CD8-positive, alpha-beta memory T cell (primary cell): ENCODE measurements at places on chromosomes 11 and 22. TPM values are rescaled to one million over a fixed set of nuclear protein-coding genes. Genes with fewer than 3 reads are reported as not detected.
A peak's percentile ranks its signal among the peaks of the same experiment; 100 is the strongest.

JRKL gene
- 10.4 TPM for total RNA-seq

SCGB1A1 gene
- not detected for total RNA-seq

DAGLA gene
- 0.20 TPM for total RNA-seq

GRCh38 chr11:60059521-60060240, 3.2 kb downstream of the MS4A3 start:
- H3K36me3 ChIP-seq: no peaks in the 10 kb centered on the region
- H3K4me3 ChIP-seq: no peak overlapping the region
- H3K4me1 ChIP-seq: no peaks in the 10 kb centered on the region
- no peaks in the 10 kb centered on the region for H3K27me3 ChIP-seq
- DNase-seq: no peak

DNA sequence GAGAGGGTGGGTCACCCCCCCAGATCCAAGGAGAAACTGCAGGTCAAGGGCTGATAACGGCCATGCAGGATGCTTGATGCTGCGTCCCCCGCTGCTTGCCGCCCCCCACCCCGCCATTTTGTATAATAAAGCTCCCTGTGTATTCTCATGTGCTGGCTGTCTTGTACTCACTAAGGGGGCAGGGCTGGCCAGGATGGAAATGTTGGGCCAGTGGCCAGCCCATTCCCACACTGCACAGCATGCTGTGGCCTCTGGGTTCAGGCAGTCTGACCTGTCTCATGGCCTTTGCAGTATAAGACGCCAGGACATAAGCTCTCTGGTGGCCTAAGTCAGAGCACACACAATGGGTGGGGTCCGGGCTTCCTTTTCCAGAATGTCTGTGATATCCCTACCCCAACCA, 421 bp upstream of the PRR33 start:
- no peaks in the 10 kb centered on the region for H3K36me3 ChIP-seq
- no peak overlapping the region for H3K27ac ChIP-seq
- no peaks in the 10 kb centered on the region for H3K27me3 ChIP-seq
- no peak for DNase-seq

DNA sequence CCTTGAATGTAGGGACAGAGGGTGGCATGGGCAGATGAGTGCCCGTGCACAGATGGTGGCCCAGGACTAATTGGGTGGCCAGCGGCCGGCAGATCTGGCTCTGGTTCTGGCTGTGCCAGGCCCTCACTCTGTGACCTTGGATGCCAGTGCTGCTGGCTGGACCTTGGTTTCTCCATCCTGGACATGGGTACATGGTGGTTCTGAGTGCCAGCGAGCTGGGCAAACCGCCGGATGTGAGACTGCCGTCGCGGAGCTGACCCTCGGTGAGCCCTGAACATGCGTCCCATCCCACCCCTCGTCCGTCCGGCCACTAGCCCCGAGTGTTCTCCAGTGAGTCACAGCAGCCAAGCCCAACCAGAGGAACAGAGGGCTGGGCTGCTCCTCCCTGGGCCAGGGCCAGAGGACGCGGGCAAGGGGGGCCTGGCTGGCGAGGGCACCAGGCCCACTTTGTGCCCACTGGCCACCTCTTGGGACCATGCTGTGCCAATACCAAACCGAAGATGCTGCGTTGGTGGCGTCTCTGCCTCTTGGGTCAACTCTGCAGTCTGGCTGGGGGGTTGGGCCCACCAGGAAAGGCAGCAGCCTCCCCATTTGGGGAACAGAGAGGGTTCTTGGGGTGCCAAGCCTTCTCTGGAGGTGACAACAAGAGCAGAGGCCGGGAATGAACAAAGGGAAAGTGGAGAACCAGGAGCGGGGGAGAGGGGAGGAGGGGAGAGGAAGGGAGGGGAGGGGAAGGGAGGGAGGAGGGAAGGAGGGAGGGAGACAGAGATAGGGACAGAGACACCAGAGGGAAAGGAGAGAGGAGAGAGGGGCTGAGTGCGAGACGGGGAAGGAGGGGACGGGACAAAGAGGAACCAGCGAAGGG, 10.7 kb downstream of the LSP1 start:
- peaks cover 55% of the 10 kb centered on the region for H3K4me1 ChIP-seq
- no peaks in the 10 kb centered on the region for H3K27me3 ChIP-seq
- no peaks in the 10 kb centered on the region for H3K36me3 ChIP-seq

DNA sequence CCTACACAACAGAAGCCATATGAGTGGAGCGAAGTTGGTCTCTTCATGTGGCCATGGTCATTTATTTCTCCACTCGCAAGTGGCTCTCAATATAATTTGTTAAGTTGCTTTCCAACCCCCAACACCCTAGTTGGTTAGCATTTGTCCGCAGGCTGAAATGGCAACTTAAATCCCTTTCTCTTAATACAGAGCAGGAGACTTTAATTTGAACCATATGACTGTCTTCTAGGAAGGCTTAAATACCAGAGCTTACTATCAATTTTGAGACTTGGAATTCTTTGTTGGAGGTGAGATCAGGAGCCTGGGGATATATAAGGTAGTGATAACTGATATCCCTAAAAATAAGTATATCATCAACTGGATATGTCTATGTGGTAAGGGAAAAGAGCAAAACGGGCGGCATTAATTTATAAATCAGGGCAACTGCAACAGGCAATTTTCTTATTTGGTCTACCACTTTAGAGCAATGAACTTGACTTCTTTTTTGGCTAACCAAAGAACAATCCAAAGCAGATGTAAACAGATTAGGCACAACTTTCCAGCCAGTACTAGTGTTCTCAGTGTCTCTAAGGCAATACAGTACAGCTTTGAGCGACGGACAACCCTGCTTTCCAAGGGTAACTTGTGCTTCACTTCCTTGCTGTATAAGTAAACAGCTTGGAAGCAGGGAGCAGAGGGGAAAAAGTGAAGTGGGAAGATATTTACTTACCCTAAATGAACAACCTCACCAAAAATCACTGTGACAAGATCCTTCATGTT, 74.7 kb upstream of the APOA1 start:
- DNase-seq: no peak
- no peaks in the 10 kb centered on the region for H3K36me3 ChIP-seq
- H3K4me3 ChIP-seq: no peak overlapping the region
- H3K27me3 ChIP-seq: no peaks in the 10 kb centered on the region
- H3K27ac ChIP-seq: no peak overlapping the region

DNA sequence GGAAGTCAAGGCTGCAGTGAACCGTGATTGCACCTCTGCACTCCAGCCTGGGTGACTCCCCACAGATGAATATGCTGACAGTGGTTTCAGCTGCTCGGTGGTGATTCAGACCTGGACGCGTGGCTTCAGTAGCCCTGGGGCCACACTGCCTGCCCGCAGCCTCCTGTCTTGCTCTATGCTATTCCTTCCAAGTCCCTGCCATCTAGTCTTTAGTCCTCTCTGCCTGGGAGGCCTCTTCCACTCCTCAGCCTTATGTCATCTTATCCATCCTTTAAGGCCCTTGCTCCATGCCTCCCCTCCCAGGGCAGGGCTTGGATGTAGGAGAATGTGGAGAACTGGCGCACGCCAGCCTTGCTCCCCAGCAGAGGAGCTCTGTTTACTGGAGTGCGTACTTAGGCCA, 23.0 kb downstream of the YDJC start:
- peaks cover 16% of the 10 kb centered on the region for H3K36me3 ChIP-seq
- H3K27me3 ChIP-seq: no peaks in the 10 kb centered on the region
- H3K27ac ChIP-seq: peak overlapping the region; percentile 14
- DNase-seq: no peak
- H3K4me3 ChIP-seq: no peak overlapping the region
- peaks cover 15% of the 10 kb centered on the region for H3K4me1 ChIP-seq

- H3K27me3 ChIP-seq: no peaks in the 10 kb centered on the region
- no peak for DNase-seq
- H3K4me1 ChIP-seq: no peaks in the 10 kb centered on the region
Observed at GRCh38 chr11:83521647-83522596, 235.8 kb upstream of the CCDC90B start.

- no peaks in the 10 kb centered on the region for H3K36me3 ChIP-seq
- no peaks in the 10 kb centered on the region for H3K27me3 ChIP-seq
- H3K27ac ChIP-seq: no peak overlapping the region
Observed at GRCh38 chr11:45470151-45470793, 184.1 kb upstream of the SYT13 start.

DNA sequence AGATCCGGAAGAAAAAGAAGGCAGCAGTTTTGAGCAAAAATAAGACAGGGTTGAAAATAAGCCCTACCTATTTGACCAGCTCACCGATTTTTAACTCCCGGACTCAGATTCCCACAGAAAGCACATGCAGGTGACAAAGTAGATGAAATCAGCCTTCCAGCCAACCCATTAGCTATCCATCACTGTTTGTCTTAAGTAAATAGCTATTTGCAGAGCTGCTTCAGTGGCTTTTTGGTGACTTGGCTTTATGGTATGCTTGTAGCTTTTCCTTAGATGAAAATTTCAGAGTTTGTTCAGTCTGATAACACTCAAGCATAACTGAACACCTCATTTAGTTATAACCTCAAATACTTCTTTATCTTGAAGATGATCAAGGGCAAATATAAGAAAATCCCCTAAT, 192.6 kb downstream of the HIPK3 start:
- no peak overlapping the region for H3K4me3 ChIP-seq
- peaks cover 2% of the 10 kb centered on the region for H3K27me3 ChIP-seq
- no peak for DNase-seq
- no peak overlapping the region for H3K27ac ChIP-seq

GRCh38 chr22:17281026-17281425, 61.8 kb upstream of the ADA2 start:
- H3K27ac ChIP-seq: no peak overlapping the region
- H3K4me1 ChIP-seq: peaks cover 15% of the 10 kb centered on the region
- no peak for DNase-seq
- H3K4me3 ChIP-seq: no peak overlapping the region
- no peaks in the 10 kb centered on the region for H3K36me3 ChIP-seq

DNA sequence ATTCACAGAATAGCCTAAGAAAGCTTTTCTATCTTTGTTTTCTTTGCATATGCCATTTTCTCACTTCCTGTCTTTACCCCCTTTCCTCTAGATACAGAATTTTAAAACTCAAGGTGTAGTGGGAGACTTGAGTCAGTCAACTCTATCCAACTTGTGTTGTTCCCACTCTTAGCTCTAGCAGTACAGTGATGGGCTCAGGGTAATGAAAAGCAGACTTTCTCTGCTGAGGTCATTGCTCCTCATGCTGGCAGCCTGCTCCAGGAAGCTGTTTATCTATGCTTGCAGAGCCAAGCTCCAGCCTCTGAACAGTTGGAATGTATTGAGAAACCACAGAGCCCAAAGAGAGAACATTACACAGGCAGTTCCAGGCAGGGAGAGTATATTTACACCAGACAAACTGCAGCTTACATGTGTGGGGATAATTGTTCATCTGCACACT, 68.1 kb downstream of the CSTPP1 start:
- H3K27ac ChIP-seq: no peak overlapping the region
- H3K27me3 ChIP-seq: no peaks in the 10 kb centered on the region
- no peaks in the 10 kb centered on the region for H3K36me3 ChIP-seq
- H3K4me1 ChIP-seq: no peaks in the 10 kb centered on the region

GRCh38 chr22:36921309-36922104, 8.1 kb downstream of the CSF2RB start:
- no peak overlapping the region for H3K4me3 ChIP-seq
- H3K36me3 ChIP-seq: no peaks in the 10 kb centered on the region
- H3K27ac ChIP-seq: no peak overlapping the region
- no peaks in the 10 kb centered on the region for H3K4me1 ChIP-seq
- H3K27me3 ChIP-seq: no peaks in the 10 kb centered on the region

GRCh38 chr11:113151521-113151920, 162.9 kb upstream of the TTC12 start:
- no peak overlapping the region for H3K27ac ChIP-seq
- DNase-seq: no peak
- no peaks in the 10 kb centered on the region for H3K36me3 ChIP-seq

GRCh38 chr11:43984519-43985385, 42.3 kb downstream of the C11orf96 start:
- no peaks in the 10 kb centered on the region for H3K27me3 ChIP-seq
- H3K27ac ChIP-seq: no peak overlapping the region
- no peaks in the 10 kb centered on the region for H3K36me3 ChIP-seq
- H3K4me1 ChIP-seq: no peaks in the 10 kb centered on the region
- DNase-seq: no peak
